ENCODE measurements at places on chromosomes 2 and 18.

GRCh38 chr2:15735484-15736326 lies 144.0 kb downstream of the DDX1 start:
- no peak for DNase-seq

- no peak for DNase-seq
Observed at GRCh38 chr18:59957957-59958356, 58.2 kb downstream of the PMAIP1 start.

GRCh38 chr2:227033471-227034148 lies 130.4 kb downstream of the COL4A4 start:
- DNase-seq, result no peak

- no peak for DNase-seq
Observed at GRCh38 chr18:27808683-27809082, 368.2 kb downstream of the CDH2 start.

DNA sequence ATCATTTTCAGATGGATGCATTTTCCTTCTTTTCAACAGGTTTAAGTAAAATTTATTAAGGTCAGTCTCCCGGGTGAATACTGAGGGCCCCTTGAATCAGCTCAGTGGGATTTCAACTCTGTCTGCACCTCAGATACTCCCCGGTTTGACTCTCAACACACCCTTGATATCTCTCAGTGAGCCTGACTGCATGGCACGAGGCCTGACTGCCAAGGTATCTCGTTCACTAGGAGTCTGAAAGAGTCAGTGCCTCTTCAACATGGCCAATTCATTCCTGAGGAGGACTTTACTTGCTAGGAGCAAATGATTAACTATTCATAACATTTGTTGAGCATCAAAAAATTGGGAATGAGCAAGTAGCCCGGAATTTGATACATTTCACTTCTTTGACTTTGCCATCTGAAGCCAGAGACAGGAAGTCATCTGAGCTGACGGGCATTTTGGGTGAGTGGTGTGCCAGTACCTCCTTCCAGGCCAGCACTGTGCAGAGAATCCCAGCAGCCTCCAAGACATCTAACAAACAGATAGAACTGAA lies 81.0 kb downstream of the VAPA start:
- DNase-seq, result no peak

- DNase-seq, result no peak
Observed at GRCh38 chr2:39468579-39469451, 31.7 kb upstream of the MAP4K3 start.

DNA sequence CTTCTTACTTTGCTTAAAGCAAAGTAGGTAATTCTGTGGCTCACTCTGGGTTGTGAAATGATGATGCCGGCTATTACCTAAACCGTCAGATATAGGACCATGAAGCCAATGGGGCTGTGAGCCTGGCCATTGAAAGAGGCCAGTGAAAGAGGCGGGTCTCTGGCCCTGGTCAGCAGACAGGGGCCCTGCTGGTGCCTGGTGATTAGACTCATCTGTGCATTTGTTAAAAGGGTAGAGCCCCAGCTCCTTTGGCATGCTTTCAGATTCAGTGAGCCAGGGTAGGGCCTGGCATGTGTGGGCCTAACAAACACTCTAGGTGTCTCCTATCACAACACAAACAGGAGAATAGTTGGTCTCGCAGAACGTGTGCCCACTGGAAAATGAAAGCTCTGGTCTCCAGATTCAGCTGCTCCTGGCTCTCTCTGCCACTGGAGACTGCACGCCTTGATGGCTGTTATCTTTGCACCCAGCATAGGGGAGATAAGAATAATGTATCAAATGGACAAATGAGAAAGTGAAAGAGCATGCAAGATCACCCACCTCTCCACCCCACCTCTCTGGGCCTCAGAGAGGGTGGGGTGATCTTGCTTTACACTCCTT lies 6.9 kb downstream of the LRRC30 start:
- no peak for DNase-seq

- DNase-seq, result peak; percentile 16
Observed at GRCh38 chr2:68251855-68252399, 405 bp downstream of the PPP3R1 start.

DNA sequence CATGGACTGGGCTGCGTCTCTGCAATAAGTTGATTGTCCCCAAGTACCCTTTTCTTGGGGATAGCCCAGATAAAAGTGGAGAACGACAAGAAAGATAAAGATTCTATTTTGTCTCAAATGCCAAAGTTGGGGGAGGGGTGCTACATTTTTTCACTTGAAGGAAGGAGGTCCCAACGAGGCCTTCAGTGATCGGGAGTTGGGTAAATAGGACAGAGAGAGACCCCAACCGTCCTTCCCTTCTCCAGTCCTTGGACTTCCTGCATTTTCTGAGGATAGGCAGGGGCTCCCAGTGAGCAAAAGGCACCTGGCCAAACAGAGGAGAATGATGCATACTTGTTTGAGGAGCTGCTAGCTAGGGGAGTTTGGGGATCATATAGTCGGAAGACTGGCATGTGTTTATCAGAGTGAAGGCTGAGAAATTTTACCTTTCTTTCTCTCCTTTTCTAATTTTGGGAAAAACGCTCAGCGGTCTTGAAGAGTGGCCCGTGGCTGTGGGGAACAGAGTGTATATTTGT lies 3.5 kb upstream of the EN1 start:
- no peak for DNase-seq

DNA sequence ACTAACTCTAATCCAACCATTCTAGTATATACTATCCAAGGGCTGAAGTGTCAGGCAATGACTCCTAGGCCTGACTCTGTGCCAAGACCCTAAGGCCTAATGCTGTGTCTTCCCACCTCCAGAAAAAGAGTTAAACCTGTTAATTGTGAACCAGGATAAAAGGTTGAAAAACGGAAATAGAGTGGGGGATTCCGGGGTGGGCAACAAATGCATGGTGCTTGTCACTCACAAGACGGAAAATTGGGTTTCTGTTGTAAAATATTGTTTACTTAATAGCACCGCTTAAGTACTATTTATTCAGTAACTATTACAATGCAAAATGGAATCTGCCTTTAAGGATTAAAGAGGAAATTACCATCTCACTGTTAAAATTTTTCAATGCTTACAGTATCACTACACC lies 3.2 kb downstream of the STK17B start:
- DNase-seq, result no peak

- DNase-seq, result no peak
Observed at GRCh38 chr2:241137276-241138190, 11.7 kb downstream of the PASK start.

GRCh38 chr2:233219848-233220247 lies 31.6 kb upstream of the ATG16L1 start:
- no peak for DNase-seq

DNA sequence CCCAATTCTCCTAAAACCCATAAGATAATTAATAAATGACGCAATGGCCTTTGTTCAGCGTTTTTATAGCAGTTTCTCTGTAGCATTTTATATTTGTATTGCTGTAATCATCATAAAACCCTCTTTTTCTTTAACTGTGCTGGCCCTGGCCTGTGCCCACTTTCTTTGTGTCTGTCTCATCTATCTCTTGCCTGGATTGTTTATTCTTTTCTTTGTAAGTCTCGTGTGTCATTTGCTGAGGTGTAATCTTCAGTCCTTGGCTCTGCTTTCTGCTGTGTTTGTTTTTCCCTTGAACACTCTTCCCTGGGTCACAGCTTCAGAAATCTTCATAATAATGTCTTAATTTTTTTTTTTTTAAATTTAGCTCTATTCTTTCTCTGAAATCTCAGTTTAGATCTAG lies 525.8 kb upstream of the LINC00305 start:
- no peak for DNase-seq

DNA sequence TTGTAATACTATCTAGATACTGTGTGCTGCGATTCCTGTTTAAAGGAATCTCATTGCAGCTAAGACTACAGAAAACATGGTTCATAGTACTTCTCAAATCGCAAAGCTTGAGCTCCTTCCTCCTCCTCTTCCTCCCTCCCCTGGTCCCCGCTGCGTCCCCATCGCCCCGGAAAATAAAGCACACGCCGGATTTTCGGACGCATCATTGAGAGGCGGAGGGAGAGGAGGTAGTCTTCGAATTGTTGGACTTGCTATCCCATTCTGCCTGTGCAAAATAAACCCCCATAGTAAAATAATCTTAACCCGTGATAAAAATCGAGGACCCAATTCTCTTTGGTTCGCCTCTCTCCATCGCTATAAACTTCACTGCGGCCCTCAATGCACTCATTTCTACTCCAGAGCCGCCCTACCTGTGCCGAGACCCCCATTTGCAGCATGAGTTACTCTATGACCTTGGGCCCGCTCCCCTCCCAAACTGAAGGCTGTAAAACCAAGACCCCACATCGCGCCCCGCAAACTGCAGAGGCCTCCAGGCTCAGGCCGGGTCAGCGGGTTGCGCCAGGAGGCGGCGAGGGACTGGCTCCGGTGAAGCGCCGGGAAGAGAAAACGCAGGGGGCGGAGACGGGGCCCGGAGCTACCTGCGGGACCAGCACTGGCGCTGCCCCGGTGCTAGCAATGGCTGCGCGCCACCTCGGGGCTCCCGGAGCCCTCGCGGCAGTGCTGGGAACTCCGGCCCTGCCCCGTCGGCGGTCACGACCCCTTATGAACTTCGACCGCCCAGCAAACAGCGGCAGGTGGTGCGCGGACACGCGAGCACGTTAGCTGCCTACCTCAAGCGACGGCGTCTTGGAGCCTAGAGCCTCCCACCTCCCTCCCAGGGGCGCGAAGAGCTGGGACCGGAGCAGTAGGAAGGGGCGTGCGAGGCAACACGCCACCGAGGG lies 649 bp downstream of the ESCO1 start:
- DNase-seq, result no peak

GRCh38 chr2:13686262-13686661 lies 946.3 kb upstream of the LRATD1 start:
- DNase-seq, result no peak

DNA sequence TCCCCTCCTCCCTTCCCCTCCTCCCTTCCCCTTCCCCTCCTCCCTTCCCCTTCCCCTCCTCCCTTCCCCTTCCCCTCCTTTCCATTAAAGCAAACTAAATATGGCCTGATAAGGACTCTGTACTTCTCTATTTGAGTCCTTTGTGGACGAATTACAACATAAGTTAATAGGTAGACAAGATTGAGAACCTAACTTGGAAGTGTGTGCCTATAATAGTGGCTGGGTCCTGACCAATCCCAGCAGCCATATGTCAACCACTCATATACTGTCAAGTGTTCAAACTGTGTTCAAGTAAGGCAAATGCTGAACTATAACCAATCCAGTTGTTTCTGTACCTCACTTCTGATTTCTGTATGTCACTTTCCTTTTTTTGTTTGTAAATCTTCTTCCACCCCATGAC lies 97.1 kb upstream of the RBMS1 start:
- no peak for DNase-seq

DNA sequence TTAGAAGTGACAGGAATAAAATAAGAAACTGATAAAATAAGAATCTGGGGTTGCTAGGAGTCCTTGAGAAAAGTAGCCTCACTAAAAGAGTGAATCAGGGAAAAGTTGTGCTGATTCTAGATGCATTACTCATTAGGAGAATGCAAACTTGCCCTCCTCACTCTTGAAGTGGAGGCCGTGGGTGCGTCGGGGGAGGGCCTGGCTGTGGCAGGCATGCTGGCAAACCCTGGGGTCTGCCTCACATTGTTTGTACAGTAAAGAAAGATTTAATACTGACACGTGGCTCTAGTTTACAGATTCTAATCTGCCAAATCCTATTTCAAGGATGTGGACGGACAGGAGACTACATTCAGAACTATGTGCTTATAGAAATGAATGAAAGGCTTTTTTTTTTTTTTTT lies 41.9 kb downstream of the TANC1 start:
- DNase-seq, result no peak

DNA sequence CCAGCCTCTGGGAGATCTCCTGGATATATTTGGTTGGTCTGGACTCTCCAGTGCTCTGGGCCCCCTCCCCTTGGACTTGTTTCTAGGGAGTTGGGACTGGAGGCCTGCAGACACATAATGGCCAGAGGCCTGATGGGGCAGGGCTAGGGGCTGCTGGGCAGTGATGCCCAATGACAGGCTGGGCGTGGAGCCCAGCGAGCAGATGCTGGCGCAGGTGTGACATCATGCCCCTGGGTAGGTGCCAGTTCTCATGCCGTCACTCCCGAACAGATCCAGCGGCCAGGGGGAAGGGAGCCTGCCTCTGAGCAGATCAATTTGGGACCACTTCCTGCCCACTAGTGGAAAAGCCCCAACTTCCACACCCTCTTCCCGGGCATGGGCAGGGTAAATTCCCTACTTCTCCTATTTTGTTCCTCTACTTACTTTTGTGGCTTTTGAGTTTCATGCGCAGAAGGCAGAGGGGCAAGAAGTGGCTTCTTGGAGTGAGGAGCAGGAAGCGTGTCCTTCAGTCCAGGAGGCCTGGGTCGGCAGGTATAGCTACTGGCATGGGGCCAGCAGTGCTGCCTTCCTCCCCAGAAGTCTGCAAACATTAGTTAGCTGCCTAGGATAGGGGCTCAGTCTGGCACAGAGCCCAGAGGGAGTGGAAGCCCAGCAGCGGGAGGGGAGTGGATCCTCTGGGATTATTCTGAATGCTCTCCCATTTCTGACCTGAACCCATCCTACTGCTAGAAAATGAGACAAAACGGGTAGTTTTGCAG lies 6.1 kb downstream of the MPV17 start:
- no peak for DNase-seq

- DNase-seq, result no peak
Observed at GRCh38 chr2:121746071-121746578, 9.3 kb upstream of the TSN start.

DNA sequence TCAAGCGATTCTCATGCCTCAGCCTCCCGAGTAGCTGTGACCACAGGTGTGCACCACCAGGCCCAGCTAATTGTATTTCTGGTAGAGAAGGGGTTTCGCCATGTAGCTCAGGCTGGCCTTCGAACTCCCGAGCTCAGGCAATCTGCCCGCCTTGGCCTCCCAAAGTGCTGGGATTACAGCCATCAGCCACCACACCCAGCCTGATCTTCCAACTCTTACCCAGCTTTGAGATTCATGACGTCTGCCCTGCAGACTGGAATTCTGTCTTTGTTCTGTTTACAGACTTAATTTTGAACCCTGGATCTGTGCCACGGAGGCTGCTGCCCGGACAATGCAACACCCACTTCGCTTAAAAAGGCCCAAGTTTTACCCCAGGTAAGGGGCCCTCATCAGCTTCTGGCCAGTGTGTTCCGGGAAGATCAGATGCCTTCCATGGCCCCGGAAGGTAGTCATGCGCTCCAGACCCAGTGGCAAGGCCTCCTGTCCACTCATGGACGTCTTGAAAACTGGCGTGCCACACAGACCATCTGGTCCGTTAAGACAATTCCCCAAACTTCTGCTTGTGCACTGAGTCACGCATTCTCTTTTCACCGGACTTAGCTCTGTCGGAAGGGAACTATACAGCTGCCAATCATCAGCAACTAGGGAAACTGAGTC lies 5.5 kb downstream of the PXDN start:
- no peak for DNase-seq

DNA sequence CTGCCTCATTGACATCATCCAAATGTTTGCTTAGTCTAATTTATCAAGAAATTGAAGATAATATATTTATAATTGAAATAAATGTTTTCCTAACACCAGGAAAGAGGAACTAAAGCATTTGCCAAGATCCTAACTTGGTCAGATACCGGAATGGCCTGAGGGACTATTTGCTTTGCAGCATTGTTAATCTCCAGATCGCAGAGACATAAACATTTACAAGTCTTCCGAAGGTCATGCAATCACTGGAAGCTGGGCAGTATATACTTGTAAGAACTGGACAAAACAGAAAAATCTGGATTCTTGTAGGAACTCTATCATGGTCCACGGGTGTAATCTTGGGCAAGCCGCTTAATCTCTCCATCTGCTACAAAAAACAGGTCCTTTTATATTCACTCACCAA lies 42.2 kb downstream of the CYBRD1 start:
- no peak for DNase-seq

- DNase-seq, result no peak
Observed at GRCh38 chr2:201994973-201995638, 38.5 kb upstream of the FZD7 start.

All from stimulated activated CD4-positive, alpha-beta T cell treated with anti-CD3 and anti-CD28 coated beads, Interleukin-1b, Interleukin-23, amount 100 ng/mL, for 1 hour (primary cell).